ENCODE measurements at places on chromosomes 16 and 17.

DNA sequence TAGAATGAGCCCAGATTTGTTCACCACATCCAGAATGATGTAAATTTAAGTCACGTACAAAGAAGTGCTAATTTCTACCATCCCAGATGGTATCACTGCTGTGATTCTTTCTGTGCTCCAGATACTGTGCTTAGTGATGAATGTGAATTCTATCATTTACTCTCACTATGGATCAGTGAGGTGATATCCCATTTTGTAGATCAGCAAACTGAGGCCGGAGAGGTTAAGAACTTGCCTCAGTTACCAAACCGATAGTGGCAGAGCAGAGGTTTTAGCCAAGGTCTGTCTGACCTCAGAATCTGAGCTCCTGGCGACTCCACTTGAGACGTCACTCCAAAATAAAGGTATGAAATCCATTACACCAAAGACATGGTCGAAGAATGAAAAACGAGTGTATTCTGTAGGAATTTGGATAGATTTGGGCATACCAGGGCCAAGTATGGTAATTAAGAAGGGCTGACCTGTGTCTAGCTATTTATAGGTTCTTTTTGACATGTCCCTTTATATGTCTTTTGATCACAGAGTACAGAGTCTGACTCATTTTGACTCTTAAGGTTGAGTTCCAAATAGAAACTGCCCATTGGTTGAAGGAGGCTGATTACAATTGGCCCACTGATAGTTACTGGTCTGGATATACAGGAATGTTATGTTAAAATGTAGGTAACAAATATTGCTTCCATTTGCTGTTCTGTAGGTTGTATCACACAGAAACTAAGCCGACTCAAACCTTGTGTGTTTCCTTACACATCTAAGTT lies 10.0 kb downstream of the MAP2K6 start:
- no peak for DNase-seq

- DNase-seq: no peak
Measured at GRCh38 chr16:6642271-6642670, 690.4 kb upstream of the RBFOX1 start.

- DNase-seq: no peak
Measured at GRCh38 chr17:43620581-43620980, 41.1 kb downstream of the MEOX1 start.

- no peak for DNase-seq
Measured at GRCh38 chr16:77873066-77873465, 84.7 kb downstream of the VAT1L start.

GRCh38 chr17:11548398-11548797 lies 49.9 kb upstream of the DNAH9 start:
- no peak for DNase-seq

GRCh38 chr17:32755045-32755805 lies 121.7 kb downstream of the MYO1D start:
- peak; percentile 63 for DNase-seq

DNA sequence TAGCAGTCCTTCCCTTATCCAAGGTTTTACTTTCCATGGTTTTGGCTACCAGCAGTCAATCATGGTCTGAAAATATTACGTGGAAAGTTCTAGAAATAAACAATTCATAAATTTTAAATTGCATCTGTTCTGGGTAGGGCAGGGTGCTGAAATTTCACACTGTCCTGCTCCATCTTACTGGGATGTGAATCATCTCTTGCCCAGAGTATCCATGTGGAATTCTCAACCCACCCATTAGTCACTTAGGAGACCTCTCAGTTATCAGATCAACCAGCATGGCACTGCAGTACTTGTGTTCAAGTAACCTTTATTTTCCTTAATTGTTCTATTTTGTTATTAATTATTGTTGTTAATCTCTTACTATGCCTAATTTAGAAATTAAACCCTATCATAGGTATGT lies 202.8 kb upstream of the CPHXL start:
- no peak for DNase-seq

All from cerebellar nuclear complex (tissue), 1 donor.